ENCODE measurements at places on chromosomes 6 and 20. TPM values are rescaled to one million over a fixed set of nuclear protein-coding genes. Genes with fewer than 3 reads are reported as not detected.

MROH8 gene
- polyA plus RNA-seq: 1.8 TPM

ELOVL4 gene
- 0.46 TPM for polyA plus RNA-seq

- no peak for DNase-seq
Measured at GRCh38 chr6:41559655-41560427, 13.7 kb downstream of the FOXP4 start.

- peak; percentile 70 for DNase-seq
Measured at GRCh38 chr20:62710886-62711702, 2.5 kb downstream of the NTSR1 start.

GRCh38 chr6:56593801-56594318, 48.8 kb downstream of the DST start:
- no peak for DNase-seq
